ENCODE measurements at places on chromosomes 3 and 15.

GRCh38 chr3:10357592-10358308 is 36.8 kb upstream of the SEC13 start:
- DNase-seq: no peak

GRCh38 chr15:99503411-99503810 is 62.4 kb upstream of the MEF2A start:
- DNase-seq: no peak

GRCh38 chr3:13080591-13080990 is 7.4 kb upstream of the IQSEC1 start:
- no peak for DNase-seq

GRCh38 chr3:71110385-71111222 is 472.9 kb downstream of the FOXP1 start:
- DNase-seq: no peak

GRCh38 chr15:90097475-90097874 is 4.8 kb downstream of the IDH2 start:
- no peak for DNase-seq

GRCh38 chr15:59158701-59159034 is 48.0 kb upstream of the LDHAL6B start:
- DNase-seq: no peak

GRCh38 chr15:99732751-99733267 is 428 bp downstream of the LYSMD4 start:
- DNase-seq: no peak

DNA sequence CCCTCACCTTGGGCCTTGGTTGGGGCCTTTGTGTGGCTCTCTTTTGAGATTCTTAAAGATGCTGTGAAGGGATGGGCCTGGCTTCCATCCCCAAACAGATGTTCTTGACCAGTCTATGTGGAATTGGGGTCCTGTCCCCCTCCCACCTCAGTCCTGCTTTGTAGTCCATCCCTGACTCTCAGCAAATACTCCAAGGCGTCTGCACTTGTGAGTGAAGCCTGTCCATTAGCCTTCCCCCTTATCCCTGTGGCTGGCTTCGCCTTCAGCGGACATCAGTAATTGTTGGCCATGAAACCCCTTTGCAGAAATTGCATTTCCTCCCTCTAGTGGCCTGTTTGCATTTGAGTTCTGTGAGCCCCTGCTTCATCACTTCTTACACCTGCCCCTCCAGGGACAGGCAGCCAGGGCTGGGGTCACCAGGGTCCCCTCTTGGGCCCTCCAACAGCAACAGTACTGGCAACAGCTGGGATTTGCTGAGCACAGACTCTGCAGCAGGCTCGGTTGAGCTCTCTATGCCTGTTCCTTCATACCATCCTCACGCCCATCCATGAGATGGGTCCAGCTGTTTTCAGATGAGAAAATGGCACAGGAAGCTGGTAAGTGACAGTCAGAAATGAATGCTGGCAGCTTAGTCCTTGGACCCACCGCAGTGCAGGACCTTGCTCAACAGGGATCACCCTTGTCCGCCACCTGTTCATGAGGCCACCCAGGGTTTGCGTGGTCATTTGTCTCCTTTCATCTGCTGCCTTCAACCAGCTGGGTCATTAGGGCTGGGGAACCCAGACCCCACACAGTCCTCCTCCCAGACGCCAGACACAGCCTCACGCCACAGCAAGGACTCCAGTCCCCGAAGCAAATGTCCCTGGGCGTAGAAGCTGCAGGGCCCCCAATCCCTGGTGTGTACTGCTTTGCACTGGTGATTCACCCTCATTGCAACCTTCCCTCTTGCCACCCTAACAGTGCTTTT is 8.9 kb upstream of the LRRK1 start:
- DNase-seq: no peak
